Thoracic aorta (tissue), 2 donors: ENCODE measurements at places on chromosomes 13 and 19.

GRCh38 chr13:39284801-39285388, 246.6 kb downstream of the NHLRC3 start:
- no peak for DNase-seq
- H3K27me3 ChIP-seq, result no peaks in the 10 kb centered on the region
- no peak overlapping the region for H3K4me3 ChIP-seq
- H3K4me1 ChIP-seq, result no peaks in the 10 kb centered on the region

GRCh38 chr13:110216398-110217041, 90.4 kb downstream of the COL4A1 start:
- DNase-seq, result peak; percentile 26
- peaks cover 14% of the 10 kb centered on the region for H3K36me3 ChIP-seq
- peak overlapping the region; percentile 84 for H3K27ac ChIP-seq
- H3K4me3 ChIP-seq, result peak overlapping the region; percentile 32

DNA sequence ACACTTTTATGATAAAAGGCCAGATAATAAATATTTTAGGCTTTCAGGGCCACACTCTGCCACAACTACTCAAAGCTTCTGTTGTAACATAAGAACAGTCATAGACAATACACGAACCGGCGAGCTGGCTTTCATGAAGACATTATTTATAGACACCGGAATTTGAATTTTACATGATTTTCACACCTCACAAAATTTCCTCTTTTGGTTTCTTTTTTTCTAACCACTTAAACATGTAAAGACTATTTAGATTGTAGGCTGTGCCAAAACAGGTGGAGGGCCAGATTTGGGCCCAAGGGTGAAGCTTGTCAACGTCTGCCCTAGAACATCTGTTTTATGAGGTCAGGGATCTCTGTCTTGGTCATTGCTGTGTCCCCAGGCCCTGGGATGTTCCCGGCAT, 29.7 kb upstream of the FXYD3 start:
- H3K36me3 ChIP-seq, result no peaks in the 10 kb centered on the region
- H3K4me1 ChIP-seq, result no peaks in the 10 kb centered on the region
- no peak overlapping the region for H3K27ac ChIP-seq

DNA sequence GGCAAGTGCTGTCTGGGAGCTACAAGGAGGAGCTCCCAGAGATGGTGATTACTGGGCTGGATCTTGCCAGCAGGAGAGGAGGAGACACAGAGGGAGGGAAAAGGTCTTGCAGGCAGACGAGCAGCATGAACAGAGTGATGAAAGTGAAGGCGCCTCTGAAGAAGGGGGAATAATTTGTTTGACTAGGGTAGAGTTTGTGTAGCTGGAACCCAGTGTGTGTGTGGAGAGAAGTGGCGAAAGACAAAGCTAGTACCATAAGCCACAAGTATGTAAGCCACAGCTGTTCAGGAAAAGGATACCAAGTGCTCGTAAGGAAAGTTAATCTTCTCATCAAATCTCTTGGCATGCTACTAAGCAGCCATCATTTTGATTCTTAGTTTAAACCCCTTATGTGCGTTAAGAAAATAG, 5.4 kb downstream of the FLT1 start:
- no peak for DNase-seq
- H3K4me1 ChIP-seq, result peaks cover 11% of the 10 kb centered on the region
- no peak overlapping the region for H3K27ac ChIP-seq
- H3K4me3 ChIP-seq, result no peak overlapping the region
- H3K27me3 ChIP-seq, result peaks cover 13% of the 10 kb centered on the region

DNA sequence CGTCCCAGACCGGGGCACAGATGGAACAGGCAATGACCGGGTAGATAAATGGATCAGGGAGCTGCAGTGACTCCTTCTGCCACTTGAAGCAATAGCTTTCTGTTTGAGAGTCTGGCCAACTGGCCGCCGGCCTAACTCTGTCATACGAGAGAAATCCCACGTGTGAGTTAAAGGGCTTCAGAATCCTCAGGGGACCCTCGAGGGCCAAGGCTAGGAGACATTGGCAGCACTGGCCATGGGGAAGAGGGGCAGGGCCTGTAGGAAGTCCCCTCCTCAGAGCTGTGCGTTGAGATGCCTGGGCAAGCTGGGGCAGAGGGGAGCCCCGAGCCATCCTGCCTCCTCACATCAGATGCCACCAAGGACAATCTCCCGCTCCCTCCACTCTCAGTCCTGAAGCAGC, 51.6 kb downstream of the KLF2 start:
- no peaks in the 10 kb centered on the region for H3K27me3 ChIP-seq
- H3K4me1 ChIP-seq, result peaks cover 17% of the 10 kb centered on the region
- H3K27ac ChIP-seq, result no peak overlapping the region

DNA sequence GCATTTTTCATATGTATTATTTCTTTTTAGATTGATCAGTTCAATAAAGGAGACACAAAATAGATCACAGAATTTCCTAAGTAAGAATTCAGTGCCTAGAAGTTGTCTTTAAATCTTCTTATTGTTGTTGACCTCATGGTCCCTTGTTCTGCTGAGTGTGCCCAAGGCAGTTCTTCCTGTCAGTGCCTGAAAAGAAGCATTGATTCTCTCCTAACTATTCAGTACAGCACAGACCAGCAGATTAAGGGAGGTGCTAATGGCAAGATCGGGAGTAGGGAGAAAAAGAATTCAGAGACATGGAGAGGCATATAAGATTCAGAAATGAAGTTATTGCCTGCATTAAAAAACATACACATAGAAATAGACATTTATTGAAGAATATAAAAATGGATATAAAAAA, 180.5 kb upstream of the PCDH9 start:
- H3K36me3 ChIP-seq, result no peaks in the 10 kb centered on the region
- no peak overlapping the region for H3K27ac ChIP-seq
- H3K4me3 ChIP-seq, result no peak overlapping the region

DNA sequence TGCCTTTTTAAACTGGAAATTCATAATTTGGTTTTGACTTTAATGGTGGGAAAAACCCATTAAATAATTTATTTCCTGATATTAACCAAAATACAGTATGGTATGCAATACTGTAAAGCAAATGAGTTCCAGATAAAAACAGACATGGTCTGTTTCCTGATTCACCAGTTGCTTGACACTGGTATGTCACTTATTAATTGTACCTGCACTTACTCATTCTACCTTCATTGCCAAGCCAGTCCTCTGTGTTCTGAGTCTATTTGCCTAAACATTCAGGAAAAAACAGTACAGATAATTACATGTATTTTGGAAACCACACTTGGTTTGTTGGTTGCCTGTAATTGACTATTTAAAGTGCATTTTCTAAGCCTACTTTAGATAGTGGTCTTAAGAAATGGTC, 159.3 kb downstream of the TNFRSF19 start:
- DNase-seq, result no peak
- H3K27me3 ChIP-seq, result no peaks in the 10 kb centered on the region

GRCh38 chr19:15161028-15161984, 39.5 kb downstream of the NOTCH3 start:
- H3K4me1 ChIP-seq, result no peaks in the 10 kb centered on the region
- peaks cover 57% of the 10 kb centered on the region for H3K36me3 ChIP-seq
- no peak for DNase-seq
- H3K27me3 ChIP-seq, result no peaks in the 10 kb centered on the region
- no peak overlapping the region for H3K4me3 ChIP-seq

- DNase-seq, result peak; percentile 87
- H3K4me3 ChIP-seq, result peak within 1 kb of the TSS; percentile 89
- peaks cover 12% of the 10 kb centered on the region for H3K4me1 ChIP-seq
These were observed at the start of gene SDHAF1 for GRCh38 chr19:35995048-35995993. Gene SDHAF1, plus strand, starts transcription at chr19:35995188. Its CDS starts 87 bp downstream, at chr19:35995275.

DNA sequence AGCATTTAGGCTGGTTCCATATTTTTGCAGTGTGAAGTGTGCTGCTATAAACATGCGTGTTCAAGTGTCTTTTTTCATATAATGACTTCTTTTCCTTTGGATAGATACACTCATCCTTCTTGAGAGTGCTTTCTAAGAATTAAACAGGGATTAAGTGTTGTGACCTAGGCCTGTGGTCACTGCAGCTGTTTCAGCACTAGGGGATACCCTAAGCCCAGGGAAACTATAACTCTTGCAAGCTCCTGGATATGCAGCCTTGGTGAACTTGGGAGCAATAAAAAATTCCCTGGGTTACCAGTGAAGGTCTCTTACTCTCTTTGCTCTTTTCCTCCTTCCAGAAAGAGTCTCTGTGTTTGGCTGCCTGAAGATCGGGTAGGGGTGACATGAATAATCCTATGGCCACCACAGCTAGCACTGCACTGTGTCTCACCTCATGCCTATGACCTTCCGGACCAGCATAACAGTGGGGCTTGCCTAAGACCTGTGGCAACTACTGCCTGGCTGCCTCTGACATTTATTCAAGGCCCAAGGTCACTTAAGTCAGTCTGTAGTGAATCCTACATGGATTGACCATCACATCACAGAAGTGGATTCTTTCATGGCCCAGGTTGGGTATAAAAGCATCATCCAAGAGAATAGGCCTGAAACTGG, 799.7 kb downstream of the DACH1 start:
- H3K4me3 ChIP-seq, result no peak overlapping the region
- no peak overlapping the region for H3K27ac ChIP-seq
- no peak for DNase-seq
- H3K36me3 ChIP-seq, result no peaks in the 10 kb centered on the region
- no peaks in the 10 kb centered on the region for H3K27me3 ChIP-seq

GRCh38 chr13:52393572-52394357, 12.2 kb downstream of the THSD1 start:
- H3K4me1 ChIP-seq, result no peaks in the 10 kb centered on the region
- H3K4me3 ChIP-seq, result no peak overlapping the region
- H3K27ac ChIP-seq, result no peak overlapping the region
- DNase-seq, result no peak
- no peaks in the 10 kb centered on the region for H3K27me3 ChIP-seq

GRCh38 chr19:33064458-33064791, 263 bp downstream of the RHPN2 start:
- H3K36me3 ChIP-seq, result no peaks in the 10 kb centered on the region
- peak overlapping the region; percentile 69 for H3K4me3 ChIP-seq
- no peak overlapping the region for H3K27ac ChIP-seq
- no peak for DNase-seq

GRCh38 chr13:60164234-60164889, 634 bp upstream of the DIAPH3 start:
- no peak for DNase-seq
- peak overlapping the region; percentile 94 for H3K27ac ChIP-seq
- H3K4me1 ChIP-seq, result peaks cover 14% of the 10 kb centered on the region
- peak overlapping the region; percentile 90 for H3K4me3 ChIP-seq
- H3K36me3 ChIP-seq, result no peaks in the 10 kb centered on the region

- H3K4me1 ChIP-seq, result no peaks in the 10 kb centered on the region
- no peaks in the 10 kb centered on the region for H3K36me3 ChIP-seq
- DNase-seq, result no peak
- no peaks in the 10 kb centered on the region for H3K27me3 ChIP-seq
- no peak overlapping the region for H3K4me3 ChIP-seq
- H3K27ac ChIP-seq, result no peak overlapping the region
These were observed 200.6 kb upstream of the GPC6 start for GRCh38 chr13:93025984-93026383.

GRCh38 chr19:35257113-35257461, 8.3 kb downstream of the LSR start:
- no peaks in the 10 kb centered on the region for H3K4me1 ChIP-seq
- no peak for DNase-seq
- H3K4me3 ChIP-seq, result no peak overlapping the region
- H3K27ac ChIP-seq, result no peak overlapping the region
